ENCODE measurements at places on chromosomes 5 and 9.

DNA sequence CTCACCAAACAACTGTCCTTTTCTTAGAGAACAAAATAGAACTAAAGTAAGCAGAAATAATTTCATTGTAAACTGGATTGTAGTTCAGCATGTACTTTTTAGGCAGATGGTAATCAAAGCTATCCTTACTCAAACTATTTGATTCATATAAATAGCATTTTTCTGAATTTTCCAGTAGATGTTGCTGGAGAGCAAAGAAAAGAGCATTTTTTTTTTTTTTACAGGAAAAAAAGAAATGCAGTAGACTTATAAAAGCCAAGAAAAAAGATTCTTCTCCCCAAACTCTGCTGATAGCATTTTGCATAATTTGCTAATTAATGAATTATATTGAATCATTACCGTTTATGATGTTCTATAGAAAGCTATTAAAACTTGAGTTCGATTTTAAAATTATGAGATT is 715.3 kb upstream of the WWC1 start:
- DNase-seq = no peak

- DNase-seq = no peak
Measured at GRCh38 chr9:88742483-88742882, 207.5 kb downstream of the NXNL2 start.

GRCh38 chr5:75668977-75669689 is 48.1 kb downstream of the POC5 start:
- no peak for DNase-seq

DNA sequence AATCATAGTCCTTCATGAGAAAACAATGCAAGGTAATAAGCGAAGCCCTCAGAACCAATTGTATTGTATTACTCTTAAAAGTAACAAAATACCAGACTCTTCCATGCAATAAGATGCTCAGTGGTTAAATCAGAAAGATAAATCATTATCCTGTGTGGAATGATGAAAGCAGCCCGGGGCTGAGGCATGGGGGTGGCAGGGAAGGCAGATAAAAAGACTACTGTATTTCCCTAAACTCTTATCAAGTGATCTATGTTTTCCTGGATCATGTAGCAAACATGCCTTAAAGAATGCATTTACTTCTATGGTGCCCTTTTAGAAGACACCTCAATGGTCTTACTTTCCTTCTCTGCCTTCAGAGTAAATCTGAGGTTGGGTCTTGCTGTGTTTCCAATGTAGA is 105.6 kb upstream of the DAPK1 start:
- no peak for DNase-seq

DNA sequence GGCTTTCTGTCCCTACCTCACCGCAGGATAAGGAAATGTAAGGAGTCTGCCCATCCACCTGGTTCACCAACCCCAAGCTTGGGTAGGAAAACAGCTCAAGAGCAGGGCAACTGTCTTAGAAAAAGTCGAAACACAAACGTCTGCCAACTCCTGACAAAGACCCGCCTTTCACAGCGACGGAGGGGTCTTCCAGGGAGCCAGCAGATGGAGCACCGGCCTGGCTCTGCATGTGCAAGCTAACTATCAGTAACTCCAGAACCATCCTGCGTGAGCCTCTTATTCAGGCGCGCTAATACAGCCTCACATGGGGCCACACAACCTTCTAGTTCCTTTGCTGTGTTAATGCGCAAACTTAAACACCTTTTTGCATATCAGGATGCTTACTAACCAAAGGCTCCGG is 26.9 kb downstream of the CAMSAP1 start:
- DNase-seq = no peak
